ENCODE measurements at places on chromosomes 3 and 15.

- no peak for DNase-seq
These were observed 1.1 kb downstream of the ADPGK start for GRCh38 chr15:72782274-72783003.

- no peak for DNase-seq
These were observed 286.6 kb upstream of the ADAMTS9 start for GRCh38 chr3:64974401-64974800.

DNA sequence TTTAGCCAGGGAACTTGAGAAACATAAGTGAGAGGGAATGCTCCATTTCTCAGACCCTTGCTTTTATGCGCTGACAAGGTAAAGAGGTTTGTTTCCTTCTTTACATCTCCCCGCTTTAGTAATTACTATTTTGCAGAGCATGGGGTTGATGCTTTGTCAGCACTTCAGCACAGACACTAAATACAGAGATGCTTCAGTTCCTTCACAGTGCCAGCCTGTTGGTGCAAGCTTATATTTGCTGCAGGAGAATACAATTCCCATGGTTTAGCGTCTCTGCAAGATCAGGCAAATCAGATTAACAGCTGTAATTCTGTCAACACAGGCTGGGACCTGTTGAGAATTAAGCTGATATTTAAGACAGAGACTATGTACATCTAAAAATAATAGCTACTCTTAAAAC, 2.9 kb downstream of the FMN1 start:
- no peak for DNase-seq

GRCh38 chr3:171743327-171744157, 66.7 kb downstream of the PLD1 start:
- no peak for DNase-seq

DNA sequence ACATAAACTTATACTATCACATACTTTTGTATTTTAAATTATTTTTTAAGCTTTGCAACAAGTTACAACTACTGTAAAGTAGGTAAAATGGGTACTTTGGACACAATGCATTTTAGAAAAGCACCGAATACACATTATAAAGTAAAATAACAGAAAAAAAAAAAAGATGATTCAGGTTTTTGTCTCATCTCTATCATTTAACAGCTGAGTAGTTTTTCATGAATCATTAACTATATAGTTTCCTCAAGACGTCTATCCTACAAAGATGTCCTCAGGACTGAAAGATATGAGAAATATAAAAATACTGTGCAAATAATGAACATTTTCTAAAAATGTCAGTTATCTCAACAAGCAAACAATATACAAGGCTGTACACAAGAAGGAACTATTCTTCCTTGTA, 46.9 kb downstream of the ANKRD28 start:
- DNase-seq = no peak

DNA sequence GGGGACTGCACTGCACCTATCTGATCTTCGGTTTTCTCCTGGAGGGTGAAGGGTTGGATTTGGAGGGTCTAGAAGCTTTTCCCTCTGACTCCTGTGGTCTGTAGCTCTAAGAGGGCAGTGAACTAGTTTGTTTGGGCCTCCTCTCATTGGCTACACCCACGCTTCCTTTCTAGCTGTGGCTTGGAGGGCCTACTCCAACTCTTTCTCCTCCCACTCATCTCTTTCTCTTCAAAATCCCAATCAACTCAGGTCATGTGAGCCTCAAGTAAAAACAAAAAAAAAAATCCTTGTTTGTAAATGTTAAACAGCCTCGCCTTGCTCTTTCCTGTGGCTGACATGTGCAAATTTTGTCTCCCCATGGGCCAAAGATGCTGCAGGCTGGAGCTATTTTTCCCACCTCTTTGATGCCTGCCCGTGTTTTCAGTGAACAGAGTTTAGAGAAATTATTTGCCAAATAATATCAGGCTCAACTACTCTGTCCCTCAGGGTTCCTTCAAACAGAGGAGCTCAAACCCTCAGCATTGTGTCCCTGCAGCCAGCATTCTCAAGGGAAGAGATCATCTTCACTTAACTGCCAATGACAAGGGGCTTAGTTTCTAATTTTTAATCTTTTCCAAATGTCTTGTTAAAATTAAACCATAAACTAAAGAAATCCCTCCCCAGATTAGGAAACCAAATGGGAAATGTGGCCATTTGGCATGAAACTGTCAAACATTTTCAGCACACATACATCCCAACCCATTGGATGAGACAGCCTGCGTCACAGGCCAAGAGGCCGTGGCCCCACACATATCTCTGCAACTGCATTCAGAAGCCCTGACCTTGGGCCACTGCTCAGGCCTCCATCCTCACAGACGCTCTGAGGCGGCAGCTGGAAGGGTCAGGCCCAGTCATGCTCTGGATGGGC, 114.8 kb upstream of the THBS1 start:
- DNase-seq = no peak

Measured in GM13976 (cell line).